ENCODE measurements at places on chromosomes 12 and 14.

- no peak for DNase-seq
Observed at GRCh38 chr12:42237853-42238239, 202 bp downstream of the YAF2 start.

DNA sequence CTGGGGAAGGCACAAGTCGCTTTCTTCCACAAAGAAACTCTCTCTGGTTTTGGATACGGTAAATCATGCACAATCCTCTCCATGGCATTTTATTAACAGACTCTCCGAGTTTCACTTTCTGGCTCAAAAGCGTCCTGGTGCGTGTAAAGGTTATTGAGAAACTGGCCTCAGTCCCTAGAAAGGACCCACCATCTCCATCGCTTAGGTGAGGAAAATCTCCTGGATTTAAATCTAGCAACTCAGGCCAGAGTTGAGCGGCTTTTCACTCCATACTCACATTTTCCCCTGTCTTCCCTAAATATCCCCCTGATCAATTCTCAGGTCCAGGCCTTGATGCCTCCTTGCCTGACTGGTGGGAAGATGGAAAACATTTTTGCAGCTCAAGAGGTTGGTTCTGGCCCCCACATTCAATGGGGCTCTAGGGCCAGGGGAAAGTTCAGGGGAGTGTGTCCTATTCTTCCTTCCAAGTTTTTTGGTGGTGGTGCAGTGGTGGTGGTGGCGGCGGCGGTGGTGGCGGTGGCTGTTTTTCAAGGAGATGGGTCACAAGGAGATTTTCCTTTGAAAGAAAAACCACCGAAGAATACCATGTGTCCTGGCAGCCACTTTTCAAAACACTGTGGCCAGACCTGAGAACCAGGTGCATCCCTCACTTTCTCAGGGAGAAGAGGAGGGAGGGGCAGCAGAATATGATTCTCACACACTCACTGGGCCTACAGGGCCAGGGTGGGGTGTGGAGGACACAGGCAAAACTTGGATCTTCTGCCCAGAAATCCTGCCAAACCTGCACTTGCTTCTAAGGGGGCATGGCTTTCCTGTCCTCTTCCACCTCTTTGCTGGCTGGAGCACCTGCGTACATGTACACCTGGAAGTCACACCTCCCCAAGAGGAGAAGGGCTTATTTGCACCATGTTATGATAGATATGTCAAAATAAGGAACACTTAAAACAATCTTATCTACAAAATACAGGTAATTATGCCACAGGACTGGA, 46.7 kb upstream of the PNMA1 start:
- DNase-seq = no peak

- DNase-seq = no peak
Observed at GRCh38 chr12:112514456-112514855, 95.7 kb downstream of the PTPN11 start.

DNA sequence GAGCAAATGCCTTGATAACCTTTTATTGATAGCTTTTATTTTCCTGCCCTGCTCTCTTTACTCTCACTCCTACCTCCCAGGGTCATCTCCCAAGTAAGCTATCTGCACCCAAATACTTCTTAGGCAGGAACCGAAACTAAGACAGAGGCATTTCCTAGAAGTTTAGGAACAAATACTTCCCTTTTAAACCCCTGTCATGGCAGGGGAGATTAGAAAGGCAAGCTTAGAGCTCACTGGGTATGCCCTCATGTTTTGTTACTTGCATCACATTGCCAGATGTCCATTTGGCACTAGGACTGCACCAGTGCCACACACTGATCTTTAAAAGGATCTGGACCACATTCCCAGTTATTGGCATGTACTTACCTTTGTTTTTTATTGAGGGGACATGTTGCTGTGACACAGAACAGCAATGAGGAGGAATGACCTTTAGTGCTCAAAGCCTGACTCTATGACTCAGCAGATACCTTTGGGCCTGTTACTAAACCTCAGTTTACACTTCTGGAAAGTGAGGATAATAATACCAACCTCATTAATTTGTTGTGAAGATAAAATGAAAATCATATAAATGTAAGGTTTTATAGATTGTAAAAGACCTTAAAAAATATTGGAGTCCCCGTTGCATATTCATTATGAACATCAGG, 40.9 kb upstream of the MBIP start:
- no peak for DNase-seq

- no peak for DNase-seq
Observed at GRCh38 chr14:105739331-105740102, 213.1 kb downstream of the TMEM121 start.

DNA sequence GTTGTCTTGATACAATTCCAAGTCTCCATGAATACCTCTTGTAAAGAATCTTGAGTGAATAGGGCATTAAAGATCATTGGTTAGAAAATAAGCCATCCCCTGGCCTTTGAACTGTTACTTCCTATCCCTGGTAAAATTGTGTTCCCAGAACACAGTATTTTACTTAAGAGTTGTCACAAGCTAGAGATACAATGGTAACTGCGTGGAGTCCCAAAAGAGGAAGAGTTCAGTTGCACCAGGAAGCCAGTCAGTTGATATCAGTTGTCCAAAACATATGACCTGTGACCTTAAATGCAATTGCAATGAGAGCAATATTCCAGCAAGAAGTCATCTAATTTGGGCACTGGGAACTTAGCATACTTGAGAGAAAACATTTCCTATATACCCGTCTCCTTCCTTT, 117.3 kb downstream of the NEDD1 start:
- DNase-seq = no peak

DNA sequence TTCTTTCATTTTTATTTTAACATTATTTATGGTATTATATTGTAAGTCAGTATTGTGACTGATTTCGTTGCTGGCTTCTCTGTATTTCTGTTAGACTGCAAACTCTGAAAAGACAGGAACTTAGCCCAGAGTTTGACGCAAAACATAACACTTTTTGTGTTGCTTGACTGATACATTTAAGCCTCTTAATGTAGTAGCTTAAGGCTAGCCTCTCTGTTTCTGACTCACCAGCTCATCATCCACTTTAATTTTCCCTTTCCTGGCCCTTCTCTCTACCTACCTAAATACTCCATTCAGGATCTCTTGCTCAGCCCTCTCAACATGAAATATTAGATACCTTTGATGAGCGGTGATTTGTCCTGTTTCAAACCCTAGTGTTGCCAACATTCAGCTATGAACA, 420.6 kb downstream of the LRFN5 start:
- no peak for DNase-seq

- DNase-seq = no peak
Observed at GRCh38 chr12:14613718-14614117, 46.0 kb upstream of the PLBD1 start.

GRCh38 chr14:44778604-44779003, 183.1 kb downstream of the KLHL28 start:
- no peak for DNase-seq

DNA sequence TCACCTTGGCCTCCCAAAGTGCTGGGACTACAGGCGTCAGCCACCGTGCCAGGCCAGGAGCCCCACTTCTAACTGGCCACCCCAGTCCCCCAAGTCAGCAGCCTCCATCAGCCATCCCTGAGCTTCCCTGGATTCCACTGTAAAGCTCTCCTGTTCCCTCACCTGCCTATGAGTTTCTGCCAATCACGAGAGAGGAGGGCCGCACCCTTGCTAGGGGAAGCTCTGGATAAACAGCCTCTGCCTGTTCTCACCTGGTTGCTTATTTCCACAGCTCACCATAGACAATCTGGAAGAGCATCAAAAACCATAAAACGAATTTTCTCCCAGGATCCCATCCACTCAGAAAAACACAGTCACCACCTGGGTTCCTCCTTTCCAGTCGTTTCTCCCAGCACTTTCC, 5.0 kb downstream of the CDCA4 start:
- DNase-seq = no peak

DNA sequence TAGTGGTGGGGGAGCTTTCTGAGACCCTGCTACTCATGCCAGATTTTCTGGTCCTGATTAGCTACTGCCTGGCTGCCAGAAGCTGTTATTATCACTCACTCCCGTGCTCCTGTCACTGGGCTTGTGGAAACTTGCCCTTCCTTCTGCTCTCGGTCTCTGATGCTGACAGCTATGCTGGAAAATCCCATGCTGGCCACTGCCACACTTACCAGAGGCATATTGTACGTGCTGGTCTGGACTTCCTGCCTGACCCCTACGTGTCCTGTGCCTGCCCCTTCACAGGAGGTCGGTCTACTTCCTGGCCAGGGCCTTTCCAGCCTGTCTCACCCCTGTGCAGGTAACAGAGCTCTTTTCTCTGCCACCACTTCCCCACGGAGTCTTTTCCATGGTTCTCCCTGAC, 149.4 kb upstream of the PLEKHG7 start:
- DNase-seq = peak; percentile 40

DNA sequence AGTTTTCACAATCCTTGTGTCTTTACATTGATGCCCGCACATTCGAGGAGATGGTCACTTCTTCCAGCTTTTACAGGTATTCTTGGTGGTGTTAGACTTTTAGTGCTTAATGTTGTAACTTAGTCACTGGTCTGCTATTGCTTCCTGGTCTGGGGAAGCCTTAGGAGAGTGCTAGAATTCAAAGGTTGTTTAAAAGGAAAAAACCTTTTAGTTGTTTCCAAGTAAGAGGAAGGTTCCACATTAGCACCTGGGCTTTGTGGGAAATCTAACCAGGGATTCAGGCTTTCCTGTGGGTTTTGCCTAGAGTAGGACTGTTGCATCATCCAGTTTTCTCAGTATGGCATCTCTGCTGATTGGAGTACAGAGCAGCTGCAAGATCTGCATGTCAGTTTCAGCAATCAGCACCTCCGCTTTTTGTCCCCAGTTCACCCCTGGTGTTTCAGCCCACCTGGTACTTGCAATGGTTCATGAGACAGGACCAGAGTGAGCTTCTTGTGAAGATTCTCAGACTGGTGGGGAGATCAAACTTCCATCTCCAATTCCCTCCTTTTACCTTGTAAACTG, 44.0 kb upstream of the PLBD1 start:
- no peak for DNase-seq

DNA sequence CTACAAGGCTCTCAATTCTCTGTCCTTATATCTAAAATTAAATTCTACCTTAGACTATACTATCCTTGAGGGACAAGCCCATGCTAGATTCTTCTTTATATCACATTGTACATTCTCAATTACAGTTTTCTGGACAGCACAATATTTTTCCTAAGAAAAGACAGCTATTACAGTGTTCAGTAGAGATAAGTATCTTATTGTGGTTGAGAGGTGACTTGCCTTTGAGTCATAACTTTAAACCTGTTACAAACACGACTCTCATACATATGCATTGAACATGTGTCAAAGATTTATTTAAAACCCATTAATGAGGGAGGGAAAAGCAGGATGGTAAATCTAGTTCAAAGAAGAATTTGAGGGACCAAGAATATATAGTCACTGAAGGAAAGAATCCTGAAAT, 61.1 kb downstream of the TPH2 start:
- DNase-seq = no peak

DNA sequence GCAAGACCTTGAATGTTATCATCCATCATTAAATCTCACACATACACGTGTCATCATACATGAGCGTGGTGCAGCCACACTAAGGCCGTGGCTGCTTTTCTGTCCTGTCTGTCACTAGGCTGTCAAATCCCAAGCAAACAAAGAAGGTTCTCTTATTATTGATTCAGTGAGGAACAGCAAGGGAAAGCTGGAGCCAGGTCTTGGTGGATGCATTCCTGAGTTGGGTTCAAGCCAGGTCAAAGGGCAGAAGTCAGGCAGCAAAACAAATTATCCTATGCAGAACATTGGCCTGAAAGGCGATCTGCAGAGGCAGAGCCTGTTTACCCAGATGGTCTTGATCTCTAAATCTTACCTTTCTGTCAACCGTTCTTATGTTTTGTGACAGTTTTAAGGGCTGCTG, 252.3 kb downstream of the NEDD1 start:
- no peak for DNase-seq

DNA sequence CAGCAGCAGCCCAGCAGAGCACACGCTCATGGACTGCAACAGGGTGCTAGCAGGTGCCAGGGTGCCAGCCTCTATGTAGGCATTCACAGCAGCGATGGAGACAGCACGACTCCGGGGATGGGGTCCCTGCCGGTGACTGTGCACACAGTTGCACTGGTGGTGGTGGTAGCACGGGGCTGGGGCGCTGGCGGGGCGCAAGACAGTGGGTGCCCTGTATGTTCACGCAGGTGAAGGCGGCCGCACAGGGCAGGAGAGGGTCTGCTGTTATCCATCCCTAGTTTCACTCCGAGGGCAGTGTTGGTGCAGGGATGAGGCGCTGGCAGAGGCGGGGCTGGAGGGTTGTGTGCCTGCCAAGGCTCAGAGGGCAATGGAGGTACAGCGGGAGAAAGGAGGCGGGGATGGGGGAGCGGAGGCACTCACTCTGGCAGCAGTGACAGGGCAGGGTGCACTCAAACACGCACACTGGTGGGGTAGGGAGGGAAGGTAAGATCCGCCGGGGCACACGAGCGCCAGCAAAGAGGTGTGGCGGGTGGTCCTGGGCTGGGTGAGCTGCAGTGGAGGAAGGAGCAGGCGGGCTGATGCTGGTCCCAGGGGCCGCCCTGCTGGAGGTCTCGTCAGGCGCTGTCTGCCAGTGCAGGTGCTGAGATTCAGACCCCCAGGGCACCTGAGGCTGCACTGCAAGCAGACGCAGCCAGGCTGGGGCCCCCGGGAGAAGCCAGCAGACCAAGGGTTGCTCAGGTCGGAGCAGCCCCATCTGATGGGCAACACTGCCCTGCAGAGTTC, 76.7 kb downstream of the GALC start:
- DNase-seq = no peak

DNA sequence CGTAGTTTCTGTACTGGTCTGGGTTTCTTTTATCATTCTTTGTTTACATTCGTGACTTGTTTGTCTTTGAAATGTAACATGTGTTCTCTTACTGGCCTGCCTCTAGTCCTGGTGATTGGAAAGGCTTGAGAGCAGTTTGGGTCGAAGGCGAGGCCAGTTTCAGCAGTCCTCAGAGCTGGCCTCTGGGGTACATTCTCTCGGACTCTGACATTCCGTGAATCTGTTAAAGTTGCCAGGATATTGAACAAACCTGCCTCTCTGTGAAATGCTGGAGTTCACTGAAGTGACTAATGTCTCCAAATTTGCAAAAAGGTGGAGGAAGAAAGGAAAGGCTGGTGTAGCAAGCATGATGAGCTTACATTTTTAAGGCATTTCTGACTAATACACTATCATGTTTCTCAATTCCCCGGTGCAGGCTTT, 1.5 kb downstream of the PLEKHA5 start:
- DNase-seq = no peak

GRCh38 chr12:81778719-81779118, 19.6 kb upstream of the PPFIA2 start:
- no peak for DNase-seq

- no peak for DNase-seq
Observed at GRCh38 chr12:112611908-112612307, 179.6 kb upstream of the RPH3A start.

GRCh38 chr12:41683513-41684240, 461.0 kb downstream of the GXYLT1 start:
- no peak for DNase-seq

Measured in DMS153 (cell line).